Activated CD4-positive, alpha-beta T cell treated with anti-CD3 and anti-CD28 coated beads, Interleukin-2, Interleukin-4, amounts not matched to agents 100 ng/mL and 50 ng/mL, durations not matched to agents 16 hours and 8 hours (primary cell): ENCODE measurements at places on chromosomes 2 and 18.

GRCh38 chr18:6610466-6610865 lies 119.0 kb upstream of the ARHGAP28 start:
- no peak for DNase-seq

- no peak for DNase-seq
Measured at GRCh38 chr2:106343274-106343673, 124.9 kb downstream of the RGPD3 start.

DNA sequence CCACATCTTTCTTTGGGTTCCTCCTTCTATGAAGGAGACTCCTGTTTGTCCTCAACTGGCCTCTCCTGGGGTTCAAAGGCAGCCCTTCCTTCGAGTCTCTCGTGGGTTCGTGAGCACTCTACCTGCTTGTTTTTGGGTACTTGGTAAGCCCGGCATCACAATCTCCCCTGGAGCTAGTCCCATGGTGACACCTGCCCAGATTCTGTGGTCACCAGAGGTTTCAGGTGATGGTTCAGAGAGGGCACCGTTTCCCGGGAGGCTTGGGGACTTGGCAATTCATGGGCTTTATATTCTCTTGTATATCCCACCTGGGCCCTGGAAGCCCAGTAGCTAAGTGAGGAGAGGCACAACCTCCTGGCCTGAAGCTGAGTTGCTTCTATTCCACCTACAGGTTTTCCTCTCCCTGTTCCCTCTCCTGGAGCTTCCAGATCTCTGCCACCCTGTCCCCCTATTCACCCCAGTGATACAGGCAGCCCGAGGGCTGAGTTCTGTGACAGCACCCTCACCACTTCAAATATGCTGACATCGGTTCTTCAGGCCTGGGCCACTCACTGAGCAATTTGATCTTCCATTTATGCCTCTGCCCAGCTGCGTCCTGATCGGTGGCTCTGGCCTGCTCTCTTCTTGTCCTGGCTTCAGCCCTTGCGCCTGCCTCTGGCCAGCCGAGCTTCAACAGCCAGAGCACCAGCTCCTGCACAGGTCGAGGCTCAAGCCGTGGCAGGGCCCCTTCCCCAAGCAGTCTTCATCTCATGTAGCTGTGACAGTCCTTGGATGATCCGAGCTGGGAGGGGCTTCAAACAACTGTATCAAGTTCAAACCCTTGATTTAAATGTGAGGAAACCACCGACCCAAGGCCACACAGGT lies 91.5 kb downstream of the MSH2 start:
- DNase-seq = no peak

DNA sequence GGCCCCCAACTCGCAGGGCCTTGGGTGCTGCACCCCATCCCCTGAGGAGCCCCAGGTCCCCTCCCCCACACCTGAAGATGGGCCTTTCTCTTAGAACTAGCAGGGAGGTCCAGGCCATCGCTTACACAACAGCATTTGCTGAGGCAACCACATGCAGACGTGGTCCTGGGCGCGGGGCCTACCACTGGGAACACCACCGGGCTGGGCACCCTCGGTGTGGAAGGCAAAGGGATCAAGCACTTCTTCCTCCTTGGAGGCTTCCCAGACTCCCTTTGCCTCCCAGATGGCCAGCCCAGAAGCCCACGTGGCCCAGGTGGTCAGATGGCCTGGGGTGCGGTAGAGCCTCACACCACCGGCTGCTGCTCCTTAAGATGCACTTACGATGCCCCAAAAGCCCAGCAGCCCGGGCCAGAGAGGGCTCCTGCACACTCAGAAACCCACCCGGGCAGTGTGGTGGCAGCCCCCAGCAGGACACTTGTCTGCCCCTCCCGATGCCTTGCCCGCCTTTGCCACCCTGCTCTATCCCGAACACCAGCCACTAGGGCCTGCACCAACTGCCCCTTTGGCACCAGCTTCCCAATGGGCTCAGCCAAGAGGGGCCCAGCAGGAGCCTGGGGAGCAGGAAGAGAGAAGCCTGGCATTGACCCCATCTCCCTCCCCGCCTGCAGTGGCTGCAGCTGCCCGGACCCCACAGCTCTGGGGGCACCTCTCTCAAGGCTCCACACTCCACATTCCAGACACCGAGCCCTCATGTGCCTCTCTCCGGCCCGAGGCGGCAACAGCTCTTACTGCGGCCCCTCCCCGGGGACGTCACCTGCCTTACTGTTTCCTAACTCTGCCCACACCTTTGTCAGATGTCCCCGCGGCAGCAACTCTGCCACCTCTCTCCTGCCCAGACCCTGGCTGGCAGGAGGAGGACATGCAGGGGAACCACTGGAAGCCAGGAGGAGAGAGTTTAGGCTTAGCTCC lies 13.9 kb upstream of the MLPH start:
- no peak for DNase-seq

DNA sequence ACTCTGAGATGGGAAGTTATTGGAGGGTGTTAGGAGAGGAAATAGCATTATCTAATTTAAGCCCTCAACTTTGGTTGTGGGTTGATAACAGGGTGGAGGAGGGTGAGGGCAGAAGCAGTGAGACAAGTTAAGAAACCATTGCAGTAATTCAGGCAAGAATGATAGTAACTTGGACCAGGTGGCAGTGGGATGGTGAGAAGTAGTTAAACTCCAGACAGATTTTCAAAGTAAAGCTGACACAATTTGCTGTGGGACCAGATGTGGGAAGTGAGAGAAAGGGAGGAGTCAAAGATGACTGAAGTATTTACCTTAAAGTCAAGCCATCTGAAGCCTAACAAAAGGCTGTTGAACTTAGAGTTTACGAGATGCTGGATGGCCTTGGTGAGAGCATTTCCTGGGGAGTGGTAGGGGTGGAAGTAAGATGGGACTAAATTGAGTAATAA lies 163.2 kb upstream of the KLF7 start:
- DNase-seq = no peak

DNA sequence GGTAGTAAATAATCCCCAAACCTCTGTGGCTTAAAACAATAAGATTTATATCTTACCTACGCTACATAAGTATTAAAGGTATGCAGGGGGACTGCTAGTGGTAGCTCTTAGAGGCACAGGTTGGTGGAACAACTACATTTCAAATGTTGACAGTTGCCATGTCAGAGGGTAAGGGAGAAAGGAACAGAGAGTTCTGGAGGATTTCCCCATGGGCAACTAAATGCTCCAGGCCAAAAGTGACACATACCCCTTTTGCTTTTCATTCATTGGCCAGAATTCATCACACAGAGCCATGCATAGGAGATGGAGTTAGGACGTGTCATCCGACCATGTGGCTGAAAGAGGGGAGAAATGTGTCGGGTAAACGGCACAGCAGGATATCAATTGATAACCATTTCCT lies 133.2 kb downstream of the NAPG start:
- no peak for DNase-seq

- DNase-seq = no peak
Measured at GRCh38 chr18:78659748-78660147, 319.9 kb upstream of the SALL3 start.

DNA sequence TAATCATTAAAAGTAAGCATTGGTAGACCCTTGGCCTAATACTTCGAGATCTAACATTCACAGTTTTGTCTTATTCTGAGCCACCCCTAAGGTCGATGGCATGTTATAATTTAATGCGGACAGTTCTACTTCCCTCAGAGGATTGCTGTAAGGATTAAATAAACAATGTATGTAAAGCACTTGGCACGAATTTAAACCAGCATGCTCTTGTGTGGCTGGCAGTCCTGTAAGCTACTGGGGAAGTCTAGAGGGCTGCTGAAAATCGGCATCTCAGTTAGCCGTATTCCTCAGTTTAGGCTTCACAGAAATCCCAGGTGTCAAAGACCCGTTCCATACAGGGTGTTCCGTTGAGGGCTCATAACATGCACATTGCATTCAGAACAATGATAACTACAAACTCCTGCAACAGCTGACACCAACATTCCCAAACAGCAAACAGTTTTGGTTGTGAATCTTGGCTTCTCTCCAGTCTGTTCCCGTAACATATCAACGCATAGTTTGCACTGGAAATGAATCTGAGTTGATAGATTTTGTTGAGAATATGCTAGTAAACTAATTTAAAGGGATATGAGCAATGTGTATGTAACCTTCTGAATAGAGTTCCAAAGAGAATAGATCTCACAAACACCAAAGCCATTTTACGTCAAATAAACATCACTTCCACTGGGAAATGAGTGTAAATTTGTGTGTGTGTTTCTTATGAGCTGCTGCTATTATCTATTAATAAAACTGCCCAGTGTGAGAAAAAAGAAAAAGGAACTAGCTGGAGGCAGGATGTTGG lies 52.2 kb upstream of the ACKR3 start:
- no peak for DNase-seq

DNA sequence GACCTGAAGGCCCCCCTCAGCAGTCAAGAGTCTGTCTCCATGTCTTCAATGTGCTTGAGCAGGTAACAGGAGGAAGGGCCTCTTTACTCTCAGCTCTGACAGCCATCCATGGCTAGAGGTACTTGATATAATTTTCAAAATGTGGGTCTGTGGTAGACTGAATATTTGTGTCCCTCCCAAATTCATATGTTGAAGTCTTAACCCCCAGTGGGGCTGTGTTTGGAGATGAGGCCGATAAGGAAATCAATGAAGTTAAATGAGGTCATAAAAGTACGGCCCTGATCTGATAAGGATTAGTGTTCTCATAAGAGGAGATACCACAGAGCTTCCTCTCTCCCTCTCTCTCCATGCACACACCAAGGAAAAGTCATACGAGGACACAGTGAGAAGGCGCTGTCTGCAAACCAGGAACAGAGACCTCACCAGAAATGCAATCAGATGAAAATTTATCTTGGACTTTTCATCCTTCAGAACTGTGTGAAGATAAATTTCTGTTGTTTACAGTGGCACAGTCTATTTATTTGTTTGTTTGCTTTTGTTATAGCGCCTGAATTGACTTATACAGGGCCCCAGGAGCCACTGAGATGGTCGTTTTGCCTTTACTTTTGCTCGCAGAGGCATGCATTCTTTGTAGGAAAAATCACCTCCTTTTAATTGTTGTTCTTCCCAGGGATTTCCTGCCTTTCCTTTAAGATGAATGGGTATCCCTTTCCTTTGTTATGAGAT lies 274.8 kb upstream of the TRIB2 start:
- DNase-seq = no peak

- DNase-seq = no peak
Measured at GRCh38 chr2:118121101-118121500, 32.8 kb downstream of the INSIG2 start.

DNA sequence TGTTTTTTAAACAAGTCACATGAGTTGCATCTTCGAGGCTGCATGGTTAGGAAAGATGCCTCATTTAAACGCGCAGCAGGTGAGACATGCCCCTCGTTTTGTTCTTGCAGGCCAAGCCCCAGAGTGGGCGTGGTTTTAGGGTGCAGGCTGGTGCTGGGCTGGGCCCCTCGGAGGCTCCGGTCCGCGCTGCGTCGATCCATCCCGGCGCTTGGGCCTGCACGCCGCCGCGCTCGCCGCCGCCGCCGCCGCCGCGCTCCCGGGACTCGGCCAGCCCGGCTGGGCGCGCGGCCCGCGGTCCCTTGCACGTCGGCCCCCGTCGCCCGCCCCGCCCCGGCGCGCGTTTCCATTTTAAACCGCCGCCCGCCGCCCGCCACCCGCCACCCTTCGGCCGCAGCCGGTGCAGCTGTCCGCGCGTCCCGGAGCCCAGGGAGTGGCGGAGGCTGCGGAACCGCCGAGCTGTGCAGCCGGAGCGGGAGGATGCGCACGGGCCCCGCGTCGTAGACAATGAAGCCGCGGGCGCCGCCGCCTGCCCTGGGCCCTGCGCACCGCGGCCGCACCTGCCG lies 175.5 kb downstream of the AGAP1 start:
- DNase-seq = peak; percentile 6

DNA sequence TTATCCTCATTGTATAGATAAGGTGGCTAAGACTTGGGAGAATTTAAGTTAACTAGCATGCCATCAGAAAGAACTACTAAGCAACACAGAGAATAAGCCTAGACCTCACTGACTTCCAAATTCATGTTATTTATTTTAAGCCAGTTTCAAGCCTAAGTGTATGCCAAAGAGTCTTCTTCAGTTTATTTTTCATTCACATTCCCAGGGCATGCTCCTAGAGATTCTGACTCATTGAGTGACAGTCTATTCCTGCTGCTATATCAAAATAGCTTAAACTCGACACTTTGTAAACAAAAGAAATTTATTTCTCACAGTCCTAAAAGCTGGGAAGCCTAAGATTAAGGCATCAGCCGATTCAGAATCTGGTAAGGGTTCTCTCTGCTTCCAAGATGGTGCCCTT lies 467.1 kb downstream of the MBD2 start:
- no peak for DNase-seq

DNA sequence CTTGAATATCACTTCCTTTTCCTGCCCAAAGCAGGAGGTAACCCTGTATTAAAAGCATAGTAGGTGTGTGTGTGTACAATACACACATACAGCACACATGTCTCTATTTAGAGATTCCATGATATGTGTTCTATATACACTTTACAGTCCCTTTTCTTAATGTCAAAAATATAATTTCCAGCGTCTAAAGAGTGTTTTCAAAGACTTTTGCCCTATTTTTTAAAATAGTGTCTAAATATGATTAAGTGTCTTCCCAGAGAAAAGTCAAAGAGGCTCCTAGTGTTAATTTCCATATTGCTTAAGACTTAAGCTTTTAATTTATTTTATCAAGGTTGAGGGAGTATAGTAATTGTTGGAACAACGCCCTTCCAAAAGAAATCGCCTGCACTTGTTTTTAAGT lies 420.3 kb upstream of the POU3F3 start:
- no peak for DNase-seq

- no peak for DNase-seq
Measured at GRCh38 chr18:25189391-25190185, 162.4 kb downstream of the ZNF521 start.

GRCh38 chr18:33495278-33495677 lies 54.8 kb upstream of the CCDC178 start:
- no peak for DNase-seq

DNA sequence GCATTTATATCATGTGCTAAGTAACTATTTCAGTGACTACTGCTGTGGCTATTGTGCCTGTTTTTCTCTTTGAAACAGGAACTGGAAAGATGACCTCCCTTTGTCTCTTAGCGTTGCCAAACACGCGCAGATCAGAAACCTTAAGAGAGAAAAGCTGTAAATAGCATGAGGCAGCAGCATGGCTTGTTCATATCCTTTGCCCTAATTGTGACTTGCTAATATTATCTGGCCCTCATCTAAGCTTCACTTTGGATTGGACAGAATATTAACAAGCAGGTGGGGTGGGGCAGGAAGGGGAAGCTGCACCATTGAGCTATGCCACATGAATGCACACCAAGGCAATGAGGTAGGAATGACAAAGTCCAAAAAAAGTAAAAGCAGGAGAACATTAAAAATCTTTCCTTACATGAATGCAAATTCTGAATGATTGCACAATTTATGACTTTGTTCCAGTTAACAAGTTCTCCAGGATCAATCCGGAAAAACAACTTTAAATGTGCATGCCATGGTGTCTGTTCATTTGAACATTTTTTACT lies 128.4 kb downstream of the IRS1 start:
- no peak for DNase-seq

DNA sequence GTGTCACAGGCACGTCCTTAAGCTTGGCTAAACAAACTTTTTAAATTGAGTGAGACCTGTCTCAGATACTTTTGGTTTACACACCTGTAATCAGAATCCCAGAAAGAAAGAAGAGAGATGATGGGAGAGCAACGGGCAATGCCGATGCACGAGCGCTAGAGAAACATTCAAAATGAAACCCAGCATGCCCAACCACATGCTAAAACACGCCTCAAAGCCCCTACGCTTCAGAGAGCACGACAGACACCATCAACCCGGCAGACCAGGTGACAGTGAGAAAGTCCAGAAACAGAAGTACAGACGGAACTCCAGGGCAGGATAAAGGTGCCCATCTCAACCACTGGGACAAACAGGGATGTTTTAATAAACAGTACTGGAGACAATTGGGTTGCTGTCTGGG lies 85.5 kb downstream of the HDAC4 start:
- DNase-seq = no peak

- DNase-seq = no peak
Measured at GRCh38 chr2:152560166-152560565, 157.1 kb downstream of the PRPF40A start.
